NCI-H1417 (cell line): ENCODE measurements at places on chromosomes 2 and 18.

GRCh38 chr2:128644156-128644555 lies 325.5 kb upstream of the HS6ST1 start:
- no peak for DNase-seq

DNA sequence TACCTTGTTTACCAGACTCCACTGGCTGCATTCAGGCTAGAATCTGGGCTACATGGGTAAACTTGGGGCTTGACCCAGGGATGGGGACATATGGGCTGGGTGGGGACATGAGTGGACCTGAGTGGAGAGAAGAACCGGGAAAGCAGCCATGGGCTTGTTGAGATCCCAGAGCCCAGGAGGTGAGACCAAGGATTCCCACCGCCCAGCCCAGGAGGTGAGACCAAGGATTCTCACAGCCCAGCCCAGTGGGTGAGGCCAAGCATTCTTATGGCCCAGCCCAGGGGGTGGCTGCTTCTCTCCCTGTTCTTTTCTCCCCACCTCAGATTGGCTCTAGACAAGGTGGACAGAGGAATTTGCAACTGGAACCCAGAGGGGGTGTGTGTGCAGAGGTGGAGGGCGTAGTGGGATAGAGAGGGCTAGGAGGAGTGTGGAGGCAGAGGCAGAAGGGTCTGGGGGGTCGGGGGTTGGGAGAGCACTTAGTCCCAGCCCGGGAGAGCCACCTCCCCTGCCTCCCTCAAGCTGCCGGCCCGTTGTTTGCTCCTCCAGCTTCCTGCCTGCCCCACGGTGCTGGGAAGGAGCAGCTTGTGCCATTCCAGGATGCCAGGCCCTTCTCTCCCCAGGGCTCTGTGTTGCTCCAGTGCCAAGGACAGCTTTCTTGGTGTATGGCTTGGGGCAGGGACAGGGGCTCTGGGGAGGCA lies 25.6 kb downstream of the GLI2 start:
- DNase-seq, result no peak

GRCh38 chr2:189683348-189683747 lies 8.9 kb downstream of the ANKAR start:
- no peak for DNase-seq

- peak; percentile 68 for DNase-seq
Measured at GRCh38 chr2:37350034-37350433, 5.6 kb downstream of the QPCT start.

DNA sequence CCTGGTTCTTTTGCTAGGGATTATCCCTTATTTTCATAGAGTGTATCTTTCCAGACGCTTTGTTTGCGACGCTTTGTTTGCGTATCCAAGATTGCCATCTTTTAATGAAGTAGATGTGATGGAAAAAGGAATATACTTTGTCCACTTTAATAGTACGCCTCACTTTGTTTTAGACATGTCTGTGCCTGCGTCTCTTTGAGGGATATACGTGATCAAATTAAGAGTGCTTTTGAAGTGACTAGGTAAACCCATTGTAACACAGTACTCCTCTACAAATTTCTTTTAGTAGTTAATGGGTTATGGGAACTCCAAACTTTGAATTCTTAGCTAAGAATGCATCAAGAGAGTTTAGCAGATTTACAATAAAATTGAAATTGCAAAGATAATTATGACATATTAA lies 27.9 kb downstream of the ACSL3 start:
- DNase-seq, result peak; percentile 8

DNA sequence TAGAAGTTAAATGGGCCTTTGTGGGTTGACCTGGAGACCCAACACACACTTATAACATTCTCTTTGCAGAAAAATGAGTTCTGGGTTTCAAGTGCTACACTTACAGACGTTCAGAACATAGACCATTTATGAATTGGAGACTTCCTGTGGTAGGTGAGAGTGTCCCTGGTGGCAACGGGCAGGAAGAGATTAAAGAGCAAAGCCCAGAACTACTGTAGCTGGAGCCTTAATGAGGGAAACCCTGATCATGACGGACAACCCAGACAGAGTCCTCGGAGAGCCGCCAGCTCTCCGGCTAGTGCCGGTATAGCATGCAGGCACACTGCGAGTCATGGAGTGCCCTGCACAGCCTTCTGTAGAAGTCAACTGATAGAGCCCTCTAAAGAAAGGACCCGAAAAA lies 44.5 kb upstream of the RMDN2 start:
- DNase-seq, result no peak

GRCh38 chr2:58633613-58634365 lies 392.7 kb upstream of the FANCL start:
- no peak for DNase-seq

DNA sequence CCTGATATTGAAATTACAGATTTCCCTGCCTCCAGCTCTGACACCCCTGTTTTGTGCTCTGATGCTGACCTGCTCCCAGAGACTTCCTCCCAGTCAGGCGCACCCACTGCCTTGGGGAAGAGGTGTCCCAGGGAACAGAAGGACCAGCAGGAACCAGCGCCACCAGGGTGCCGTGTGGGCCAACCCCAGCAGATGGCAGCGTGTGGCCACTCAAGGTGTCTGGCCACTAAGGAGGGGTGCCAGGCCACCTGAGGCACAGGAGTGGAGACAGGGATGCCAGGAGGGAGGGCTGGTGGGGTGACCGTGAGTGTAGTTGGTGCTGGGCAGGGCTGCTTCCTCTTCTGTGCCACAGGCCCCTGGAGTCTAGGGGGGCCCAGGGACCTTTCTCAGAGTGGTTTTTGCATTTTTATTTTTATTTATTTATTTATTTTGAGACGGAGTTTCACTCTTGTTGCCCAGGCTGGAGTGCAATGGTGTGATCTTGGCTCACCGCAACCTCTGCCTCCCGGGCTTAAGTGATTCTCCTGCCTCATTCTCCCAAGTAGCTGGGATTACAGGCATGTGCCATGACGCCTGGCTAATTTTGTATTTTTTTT lies 56.0 kb downstream of the TEX44 start:
- peak; percentile 46 for DNase-seq

DNA sequence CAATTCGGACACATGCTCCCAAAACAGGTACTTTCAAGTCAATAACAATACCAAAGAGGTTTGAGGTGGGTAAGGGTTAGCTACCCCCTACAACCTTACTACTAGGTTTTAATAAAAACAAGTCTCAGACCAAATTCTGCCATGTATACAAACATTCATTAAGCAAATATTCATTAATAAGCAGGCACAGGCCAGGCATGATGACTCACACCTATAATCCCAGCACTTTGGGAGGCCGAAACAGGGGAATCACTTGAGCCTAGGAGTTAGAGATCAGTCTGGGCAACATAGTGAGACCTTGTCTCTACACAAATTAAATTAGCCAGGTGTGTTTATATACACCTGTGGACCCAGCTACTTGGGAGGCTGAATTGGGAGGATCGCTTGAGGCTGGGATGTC lies 11.7 kb upstream of the ELAC1 start:
- no peak for DNase-seq
